ENCODE measurements at places on chromosomes 7 and 10.

DNA sequence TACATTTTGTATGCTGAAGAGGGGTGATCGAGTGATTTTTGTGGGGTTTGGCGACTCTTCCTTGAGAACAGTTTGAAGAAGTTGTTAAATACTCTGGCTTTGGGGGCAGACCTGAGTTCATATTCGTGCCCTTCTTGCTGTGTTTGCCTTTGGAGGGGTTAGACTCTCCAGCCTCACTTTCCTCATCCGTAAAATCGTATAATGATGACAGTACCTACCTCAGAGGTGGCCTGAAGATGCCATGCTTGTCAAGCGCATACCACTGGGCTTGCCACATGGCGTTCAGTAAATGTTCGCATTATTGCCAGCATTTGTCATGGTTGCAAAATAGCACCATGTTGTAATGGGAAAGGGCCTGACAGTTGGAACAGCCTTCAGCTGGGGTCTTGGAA lies 1.3 kb downstream of the STK17A start:
- DNase-seq = peak; percentile 42

- DNase-seq = peak; percentile 97
Observed at GRCh38 chr7:13989126-13989948, at the start of gene ETV1. ETV1 (minus strand) TSS chr7:13989666; CDS start chr7:13989052, 614 bp downstream.

- DNase-seq = peak; percentile 7
Observed at GRCh38 chr10:29409241-29410054, 120.6 kb downstream of the LYZL1 start.

- no peak for DNase-seq
Observed at GRCh38 chr7:87712571-87712970, 84.4 kb downstream of the RUNDC3B start.

- DNase-seq = no peak
Observed at GRCh38 chr7:13524076-13524475, 465.4 kb downstream of the ETV1 start.

DNA sequence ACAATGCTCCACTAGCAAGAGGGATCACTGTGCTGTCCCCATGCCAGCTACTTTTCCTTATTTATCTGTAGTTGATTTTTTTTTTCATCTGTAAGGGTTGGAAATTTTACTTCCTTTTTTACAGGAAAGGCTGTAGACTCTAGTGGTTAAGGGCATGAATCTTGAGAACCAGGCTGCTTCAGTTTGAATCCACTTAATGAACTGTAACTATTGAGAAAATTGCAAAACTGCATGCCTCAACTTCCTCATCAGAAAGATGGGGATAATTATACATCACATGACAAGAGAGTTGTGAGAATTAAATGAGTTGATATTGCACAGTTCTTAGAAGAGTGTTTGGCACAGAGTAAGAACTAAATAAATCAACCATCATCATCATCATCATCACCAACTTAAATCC lies 106.4 kb upstream of the GSDME start:
- DNase-seq = no peak

DNA sequence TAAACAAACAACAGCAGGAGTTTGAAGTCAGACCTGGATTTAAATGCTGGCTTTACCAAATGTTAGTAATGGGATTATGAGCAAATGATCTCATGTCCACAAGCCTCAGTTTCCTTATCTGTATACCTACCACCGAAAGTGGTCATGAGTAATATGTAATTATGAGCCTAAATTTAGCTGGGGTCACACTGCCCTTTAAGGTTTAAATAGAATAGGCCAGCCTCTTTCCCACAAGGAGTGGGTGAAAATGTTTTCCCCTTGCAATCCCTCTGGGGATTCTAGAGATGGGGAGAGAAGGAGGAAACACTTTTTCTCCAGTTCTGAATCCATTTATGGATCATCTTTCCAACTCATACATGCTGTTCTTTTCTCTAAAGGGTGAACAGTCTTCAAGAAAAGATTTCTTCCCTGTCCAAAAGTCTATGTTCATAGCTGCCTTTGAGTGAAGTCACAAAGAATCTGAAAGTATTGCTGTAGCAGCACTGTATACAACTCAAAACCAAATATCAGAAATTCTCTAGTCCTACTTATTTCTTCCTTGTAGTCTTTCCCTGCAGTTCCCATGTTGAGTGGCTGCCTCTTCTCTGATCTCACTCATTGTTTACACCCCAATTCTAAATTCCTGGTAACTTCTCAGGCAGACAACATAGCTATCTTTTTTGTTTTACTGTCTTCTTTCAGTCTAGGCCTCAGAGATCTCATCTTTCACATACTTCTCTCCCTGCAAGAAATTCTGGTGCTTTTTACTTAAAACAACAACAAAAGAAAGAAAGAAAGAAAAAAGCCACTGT lies 7.4 kb upstream of the TSPAN12 start:
- no peak for DNase-seq

DNA sequence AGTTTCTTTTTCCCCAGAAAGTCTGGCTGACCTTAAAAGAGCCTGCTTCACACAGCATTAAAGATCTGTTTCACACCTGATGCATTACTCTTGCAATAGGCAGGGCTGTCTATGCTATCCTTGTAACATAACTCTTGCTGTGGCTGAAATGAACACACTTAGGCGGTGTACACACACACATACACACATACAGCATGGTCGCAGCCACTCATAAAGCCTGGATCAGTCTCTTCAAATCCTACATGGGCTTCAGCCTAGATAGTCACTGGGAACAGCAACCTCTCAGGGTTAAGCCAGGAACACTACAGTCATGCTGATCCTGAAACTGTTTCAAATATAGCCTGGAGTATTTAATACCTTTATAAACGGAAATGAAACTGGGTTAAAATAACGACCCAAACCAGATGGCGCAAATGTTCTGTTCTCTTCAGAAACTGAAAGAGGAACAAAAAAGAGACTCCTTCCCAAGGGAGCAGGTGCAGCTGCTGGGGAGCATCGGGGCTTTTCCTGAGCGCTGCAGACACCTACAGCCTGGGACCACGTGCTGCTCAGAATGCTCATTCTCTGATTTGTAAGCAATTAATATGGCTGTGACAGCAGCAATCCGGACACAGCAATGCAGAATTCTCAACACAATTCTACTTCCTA lies 61.0 kb upstream of the SFMBT2 start:
- no peak for DNase-seq

DNA sequence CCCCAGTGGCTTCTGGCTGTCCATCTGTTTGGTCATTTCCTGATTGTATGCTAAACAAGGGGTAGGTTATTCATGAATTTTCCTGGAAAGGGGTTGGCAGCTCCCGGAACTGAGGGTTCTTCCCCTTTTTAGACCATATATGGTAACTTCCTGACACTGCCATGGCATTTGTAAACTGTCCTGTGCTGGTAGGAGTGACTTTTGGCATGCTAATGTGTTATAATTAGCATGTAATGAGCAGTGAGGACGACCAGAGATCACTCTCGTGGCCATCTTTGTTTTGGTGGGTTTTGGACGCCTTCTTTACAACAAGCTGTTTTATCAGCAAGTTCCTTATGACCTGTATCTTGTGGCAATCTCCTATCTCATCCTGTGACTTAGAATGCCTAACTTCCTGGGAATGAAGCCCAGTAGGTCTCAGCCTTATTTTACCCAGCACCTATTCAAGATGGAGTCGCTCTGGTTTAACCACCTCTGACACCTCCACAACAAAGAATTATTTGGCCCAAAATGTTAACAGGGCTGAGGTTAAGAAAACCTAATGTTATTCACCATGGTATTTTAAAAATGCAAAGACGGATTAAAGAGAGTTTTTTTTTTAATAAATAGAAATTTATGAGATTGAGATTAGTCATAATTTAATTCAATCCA lies 2.4 kb upstream of the PTN start:
- peak; percentile 60 for DNase-seq

DNA sequence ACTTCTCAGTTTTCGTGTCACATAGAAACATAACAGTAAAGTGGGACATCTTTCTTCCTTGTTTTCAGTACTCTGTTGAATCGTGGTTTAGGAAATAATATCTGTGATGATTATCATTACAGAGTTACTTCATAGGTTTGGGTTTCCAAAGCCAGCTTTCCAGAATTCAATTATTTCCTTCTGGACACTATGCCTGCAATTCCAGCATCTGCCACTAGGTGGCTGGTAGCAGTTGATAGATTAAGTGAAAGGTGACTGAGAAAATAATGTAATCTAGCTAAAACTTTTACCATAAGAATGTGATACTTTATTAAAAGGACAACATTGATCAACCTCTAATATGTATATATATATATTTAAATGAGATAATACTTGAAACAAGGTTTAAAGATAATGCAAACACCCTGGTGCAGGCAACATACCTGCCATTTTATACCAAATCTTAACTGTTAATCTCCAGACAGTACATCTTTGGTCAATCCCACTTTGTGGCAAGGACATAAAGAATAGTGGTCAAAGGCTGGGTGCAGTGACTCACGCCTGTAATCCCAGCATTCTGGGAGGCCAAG lies 102.6 kb downstream of the SH3PXD2A start:
- no peak for DNase-seq

DNA sequence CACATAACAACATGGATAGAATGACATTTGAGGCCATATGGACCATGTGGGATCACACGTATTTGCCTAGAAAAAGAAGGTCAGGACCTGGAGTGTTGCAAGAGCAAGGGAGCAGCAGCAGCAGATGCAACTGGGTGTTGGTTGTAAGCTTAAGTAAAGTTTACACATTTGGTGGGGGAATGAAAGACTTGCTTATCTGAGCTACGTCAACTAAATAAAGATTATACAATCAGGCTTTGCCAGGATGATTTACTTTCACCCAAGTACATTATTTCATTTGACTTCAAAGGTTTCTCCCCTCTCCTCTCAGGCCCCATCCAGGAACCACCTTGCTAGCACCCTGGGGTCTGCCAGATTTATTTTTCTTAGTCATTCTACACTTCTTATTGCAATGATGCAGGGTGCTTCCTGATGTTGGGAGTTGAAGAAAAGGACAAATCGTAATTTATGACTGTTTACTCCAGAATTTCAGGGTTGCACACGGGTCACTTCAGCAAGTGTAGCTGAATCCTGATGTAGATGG lies 591.9 kb upstream of the IGFBP3 start:
- no peak for DNase-seq

DNA sequence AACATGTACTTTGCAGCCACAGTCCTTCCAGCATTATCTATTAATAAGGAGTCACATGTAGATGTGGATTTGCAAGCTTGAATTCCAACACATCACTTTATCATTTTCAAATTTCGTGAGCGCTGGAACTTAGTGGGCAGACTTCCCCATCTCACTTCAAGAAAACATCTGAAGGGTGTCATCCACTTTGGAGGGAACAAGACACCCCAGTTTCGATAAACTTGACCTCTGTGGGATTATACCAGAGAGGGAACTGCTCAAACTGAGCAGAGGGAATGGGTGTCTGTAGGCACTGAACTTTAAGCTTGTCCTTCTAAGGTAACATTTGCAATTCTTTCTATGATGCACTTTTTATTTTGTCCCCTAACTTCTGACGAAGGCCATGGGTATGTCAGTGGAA lies 27.5 kb downstream of the ADRB1 start:
- DNase-seq = no peak

GRCh38 chr7:94975336-94975735 lies 67.9 kb downstream of the PPP1R9A start:
- DNase-seq = no peak

DNA sequence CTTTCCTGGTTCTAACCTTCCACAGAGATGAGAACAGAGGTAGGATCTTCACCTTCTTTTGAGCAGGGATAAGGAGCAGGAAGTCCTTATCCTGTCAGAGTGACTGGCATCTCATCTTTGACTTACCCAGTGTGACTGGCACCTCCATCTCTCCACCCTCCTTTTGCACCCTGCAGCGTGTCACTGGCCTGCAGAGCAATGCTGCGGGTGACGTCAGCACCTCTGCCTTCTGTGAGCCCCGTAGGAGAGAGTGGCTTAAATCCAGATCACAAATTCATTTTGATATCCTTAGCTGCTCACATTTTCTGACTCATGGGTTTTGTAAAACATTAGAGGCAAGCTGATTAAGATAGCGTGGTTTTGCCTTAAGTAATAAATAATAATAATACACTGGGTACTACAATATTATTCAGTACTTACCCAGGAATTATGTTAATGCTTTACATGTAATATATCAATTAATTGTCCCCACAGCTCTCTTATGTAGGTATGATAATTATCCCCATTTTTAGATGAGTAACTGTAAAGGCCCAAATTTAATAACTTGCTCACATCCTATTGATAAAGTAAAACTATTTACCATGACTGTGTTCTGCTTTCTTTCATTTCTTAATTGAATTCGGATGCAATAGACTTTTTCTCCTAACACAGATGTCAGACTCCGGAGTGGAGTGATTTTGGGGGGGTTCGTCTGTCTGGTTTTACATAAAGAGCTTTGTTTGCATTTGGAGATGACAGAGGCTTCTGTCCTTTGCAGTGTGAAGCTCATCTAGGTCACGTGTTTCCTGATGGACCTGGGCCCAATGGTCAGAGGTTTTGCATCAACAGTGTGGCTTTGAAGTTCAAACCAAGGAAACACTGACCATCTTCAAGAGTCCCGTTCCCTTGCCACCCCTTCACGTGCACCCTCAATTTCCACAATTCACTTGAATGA lies 24.9 kb downstream of the MSRB2 start:
- DNase-seq = no peak

DNA sequence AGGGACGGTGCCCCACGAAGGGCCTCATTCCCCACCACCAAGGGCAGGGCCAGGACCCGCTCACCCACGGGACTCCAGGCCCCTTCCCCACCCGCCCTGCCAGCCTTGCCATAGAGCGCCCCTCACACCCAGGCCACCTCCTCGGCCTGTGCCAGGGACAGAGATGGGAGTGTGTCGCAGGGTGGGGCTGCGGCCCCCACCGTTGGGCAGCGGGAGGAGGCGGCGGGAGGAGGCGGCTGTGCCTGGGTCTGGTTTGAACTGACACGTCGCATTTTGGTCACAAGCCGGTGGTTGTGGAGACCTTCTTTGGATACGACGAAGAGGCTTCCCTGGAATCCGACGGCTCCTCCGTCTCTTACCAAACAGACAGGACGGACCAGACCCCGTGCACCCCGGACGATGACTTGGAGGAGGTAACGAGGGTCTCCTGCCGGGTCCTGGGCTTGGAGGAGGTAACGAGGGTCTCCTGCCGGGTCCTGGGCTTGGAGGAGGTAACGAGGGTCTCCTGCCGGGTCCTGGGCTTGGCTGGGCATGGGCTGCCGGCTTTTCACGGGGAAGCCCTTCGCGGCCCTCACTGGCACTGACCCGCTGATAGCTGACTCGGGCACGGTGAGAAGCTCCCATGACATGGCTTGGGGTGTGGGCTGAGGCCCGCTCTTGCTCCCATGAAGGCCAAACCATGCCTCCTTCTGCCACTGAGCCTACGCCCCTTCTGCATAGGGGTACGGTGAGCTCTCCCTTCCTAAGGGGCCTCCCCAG lies 46.4 kb upstream of the DPYSL4 start:
- no peak for DNase-seq

GRCh38 chr7:132882714-132883428 lies 199.0 kb downstream of the CHCHD3 start:
- peak; percentile 16 for DNase-seq

DNA sequence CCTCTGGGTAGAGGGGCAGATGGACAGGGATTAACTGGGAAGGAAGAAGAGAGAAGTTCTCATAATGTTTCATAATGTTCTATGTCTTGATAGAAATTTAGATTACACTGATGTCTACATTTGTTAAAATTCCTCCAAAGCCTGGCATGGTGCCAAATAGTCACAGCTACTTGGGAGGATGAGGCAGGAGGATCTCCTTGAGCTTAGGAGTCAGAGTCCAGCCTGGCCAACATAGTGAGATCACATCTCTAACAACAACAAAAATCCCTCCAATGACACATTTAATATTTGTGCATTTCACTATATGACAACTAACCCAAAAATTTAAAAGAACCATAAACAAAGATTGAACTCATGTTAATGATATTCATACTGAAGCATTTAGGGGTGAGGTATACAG lies 33.0 kb upstream of the PPP1R3C start:
- DNase-seq = no peak

- DNase-seq = no peak
Observed at GRCh38 chr10:6567203-6567703, 12.8 kb downstream of the PRKCQ start.

- no peak for DNase-seq
Observed at GRCh38 chr7:141239661-141240060, 165.8 kb downstream of the TMEM178B start.

Measured in mesendoderm (in vitro differentiated cells).